ENCODE measurements at places on chromosomes 13 and 19.

DNA sequence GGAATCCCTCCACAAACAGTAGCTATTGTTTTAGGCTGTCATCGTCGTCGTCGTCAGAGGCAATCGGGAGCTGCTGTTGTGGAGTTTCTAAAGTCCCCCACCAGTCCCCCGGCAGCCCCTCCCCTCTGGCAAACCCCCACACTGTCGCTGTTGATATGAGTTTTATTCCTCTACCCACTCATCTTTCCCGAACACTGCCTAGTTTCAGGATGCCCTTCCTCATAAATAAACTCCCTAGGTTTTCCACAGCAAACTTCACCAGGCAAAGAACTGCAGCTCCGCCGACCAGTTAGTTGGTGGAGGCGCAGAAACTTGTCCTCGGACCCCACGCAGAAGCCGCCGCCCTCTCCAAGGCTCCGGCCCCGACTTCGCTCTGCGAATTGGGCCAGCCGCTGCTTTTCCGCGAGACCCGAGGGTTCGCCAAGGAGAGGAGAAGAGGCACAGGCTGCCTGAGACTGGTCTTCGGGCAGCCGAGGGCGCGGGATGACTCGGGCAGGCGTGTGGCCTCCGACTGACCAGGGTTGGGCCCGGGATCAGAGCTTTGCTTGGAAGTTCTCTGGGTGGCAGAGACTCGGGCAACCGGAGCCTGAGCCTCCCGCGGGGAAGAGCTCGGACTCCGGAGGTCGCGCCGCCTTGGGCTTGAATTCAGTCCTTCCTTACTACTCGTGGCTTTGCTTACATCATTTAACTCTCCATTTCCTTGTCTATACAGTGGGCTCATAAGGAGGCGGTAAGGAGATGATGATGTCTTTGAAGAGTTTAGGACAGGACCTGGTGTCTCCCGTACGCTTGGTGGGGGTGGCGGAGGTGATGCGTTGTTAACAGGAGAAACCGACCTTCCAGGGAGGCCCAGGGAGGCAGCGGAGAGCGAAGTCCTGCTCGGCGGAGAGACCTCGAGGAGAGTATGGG lies 7.9 kb downstream of the PDX1 start:
- DNase-seq: no peak

DNA sequence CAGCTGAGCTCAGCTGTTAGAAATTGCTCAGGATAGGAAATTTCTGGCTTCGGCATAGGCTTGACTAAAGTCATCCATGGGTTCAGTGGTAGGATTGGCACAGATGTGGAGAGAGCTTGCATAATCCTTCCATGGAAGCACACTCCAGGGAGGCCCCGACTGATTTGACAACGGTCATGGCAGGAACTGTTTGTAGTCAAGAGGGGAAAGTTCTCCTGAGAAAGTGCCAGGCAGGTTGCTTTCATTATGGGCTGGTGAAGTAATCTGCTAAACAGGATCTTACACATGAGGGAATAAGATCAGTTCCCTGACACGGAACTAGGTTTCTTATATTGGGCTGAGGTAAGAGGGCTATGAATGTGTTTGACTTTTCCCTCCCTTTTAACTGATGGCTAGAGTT lies 120.1 kb downstream of the RGCC start:
- DNase-seq: no peak

DNA sequence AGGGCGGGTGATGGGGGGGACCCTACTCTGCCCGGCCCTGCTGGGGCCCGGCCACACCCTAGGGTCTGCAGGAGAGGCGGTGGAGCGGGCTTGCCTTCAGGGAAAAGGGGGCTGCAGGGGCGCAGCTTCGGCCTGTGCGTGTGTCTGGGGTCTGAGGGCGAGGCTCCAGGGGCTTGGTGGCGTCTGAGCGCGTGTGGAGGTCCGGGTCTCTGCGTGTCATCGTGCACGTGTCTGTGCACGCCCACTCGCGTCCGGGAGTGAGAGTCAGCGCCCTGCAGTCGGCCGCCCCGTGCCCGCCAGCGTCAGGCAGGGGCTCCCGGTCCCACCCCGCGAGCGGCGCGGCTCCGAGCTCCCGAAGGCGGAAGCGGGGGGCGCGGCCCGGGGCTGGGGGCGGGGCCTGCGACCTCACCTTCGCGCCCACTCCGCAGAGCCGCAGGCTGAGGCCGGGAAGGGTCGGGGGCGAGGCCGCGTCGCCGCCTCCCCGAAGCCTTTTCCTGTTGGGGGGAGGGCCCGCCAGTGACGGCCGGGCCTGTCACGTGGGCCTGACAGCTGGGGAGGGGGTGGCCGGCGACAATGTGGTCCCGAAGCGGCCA lies at the start of gene ARHGAP45:
TSS of gene ARHGAP45 (plus strand) at position 420 of the 593 bp plus-strand sequence. CDS start 239 bp downstream, outside the sequence.
- DNase-seq: peak; percentile 72

- DNase-seq: no peak
These were observed 595.8 kb downstream of the PCDH9 start for GRCh38 chr13:66634384-66634783.

- no peak for DNase-seq
These were observed 27.1 kb downstream of the DGKH start for GRCh38 chr13:42075517-42075916.

DNA sequence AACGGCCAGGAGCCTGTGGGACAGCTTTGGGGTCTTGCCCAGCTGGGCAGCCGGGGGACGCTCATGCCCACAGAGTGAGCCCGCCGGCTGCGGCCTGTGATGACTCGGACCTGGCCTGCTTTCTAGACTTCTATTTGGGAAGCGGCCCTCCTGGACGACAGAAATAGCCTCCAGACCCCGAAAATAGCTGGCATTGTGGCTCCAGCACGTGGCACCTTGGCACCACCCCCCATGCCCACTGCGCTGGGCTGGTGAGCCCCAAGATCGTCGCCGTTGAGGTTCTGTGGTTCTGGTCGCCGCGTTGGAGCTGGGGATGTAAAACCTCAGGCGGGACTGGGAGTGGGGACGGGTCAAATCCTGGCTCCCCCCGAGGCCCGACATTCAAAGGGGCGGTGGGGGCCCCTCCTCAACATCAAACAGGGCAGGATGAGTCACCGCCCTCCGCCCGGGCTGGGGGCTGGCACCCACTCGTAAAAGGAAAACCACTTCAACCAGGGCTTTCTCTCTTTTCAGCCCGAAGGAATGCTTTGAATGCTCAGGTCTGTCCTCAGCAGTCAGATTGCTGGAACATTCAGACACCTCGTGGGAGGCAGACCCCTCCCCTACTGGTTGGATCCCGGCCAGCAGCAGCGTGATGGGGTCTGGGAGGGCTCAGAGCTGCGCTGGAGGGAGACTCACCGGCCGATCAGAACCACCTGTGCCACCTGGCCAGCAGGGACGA lies 42.1 kb downstream of the GADD45B start:
- DNase-seq: no peak

DNA sequence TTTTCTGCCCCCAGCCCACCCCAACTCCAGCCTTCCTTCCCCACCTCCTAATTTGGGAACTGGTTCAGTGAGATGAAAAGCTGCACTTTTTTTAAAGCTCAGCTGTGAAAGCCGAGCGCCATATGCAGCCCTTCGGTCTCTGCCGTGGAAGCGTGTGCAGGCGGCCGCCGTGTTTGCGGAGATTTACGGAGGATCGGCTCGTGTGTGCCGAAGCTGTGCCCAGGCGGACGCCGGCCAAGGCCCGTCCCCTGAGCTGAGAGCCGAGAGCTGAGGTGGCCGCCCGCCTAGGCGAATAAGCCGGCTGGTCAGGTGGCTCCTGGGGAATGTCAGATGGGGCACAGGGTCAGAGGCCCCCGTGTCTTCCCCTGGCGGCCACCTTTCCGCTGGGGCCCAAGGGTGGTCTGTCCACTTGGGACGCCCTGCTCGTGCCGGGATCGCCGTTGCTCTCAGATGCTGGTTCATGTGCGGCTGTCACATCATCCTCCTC lies 78.7 kb downstream of the ZNF536 start:
- no peak for DNase-seq

GRCh38 chr13:42984691-42985090 lies 7.3 kb downstream of the EPSTI1 start:
- DNase-seq: no peak
